NCI-H187 (cell line): ENCODE measurements at places on chromosomes 12 and 14.
A peak's percentile ranks its signal among the peaks of the same experiment; 100 is the strongest.

GRCh38 chr14:35197015-35197414 is 74.7 kb downstream of the PRORP start:
- no peak for DNase-seq

DNA sequence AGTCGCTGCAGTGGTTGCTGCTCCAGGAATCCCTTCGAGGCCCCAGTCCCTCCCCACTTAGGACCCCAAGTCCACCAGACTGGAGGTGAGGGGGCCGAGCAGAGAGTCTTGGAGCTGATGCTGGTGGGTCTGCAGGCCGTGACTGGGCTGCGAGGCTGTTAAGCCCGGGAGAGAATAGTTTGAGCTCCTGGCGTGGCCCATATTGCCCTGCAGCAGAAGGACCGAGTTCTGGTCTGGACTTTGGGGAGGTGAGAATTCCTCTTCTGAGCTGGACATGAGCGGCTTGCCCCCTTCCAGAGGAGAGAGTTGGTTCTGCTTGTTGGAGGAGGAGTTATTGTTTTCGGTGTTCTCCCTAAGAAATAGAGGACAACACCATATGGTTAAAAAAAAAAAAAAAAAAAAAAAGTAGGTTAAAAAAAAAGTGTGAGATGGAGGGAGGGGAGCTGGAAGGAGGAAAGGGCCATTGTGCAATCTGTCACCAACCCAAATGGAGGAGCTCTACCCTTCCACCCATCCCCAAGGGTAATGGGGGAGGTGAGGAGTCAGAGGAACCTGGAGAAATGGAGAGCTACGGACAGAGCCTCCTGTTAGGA is 3.0 kb downstream of the SIX1 start:
- DNase-seq, result no peak

- peak; percentile 39 for DNase-seq
These were observed 2.1 kb downstream of the LUM start for GRCh38 chr12:91109148-91109564.

- DNase-seq, result no peak
These were observed 153.9 kb upstream of the EGLN3 start for GRCh38 chr14:34104489-34105397.

DNA sequence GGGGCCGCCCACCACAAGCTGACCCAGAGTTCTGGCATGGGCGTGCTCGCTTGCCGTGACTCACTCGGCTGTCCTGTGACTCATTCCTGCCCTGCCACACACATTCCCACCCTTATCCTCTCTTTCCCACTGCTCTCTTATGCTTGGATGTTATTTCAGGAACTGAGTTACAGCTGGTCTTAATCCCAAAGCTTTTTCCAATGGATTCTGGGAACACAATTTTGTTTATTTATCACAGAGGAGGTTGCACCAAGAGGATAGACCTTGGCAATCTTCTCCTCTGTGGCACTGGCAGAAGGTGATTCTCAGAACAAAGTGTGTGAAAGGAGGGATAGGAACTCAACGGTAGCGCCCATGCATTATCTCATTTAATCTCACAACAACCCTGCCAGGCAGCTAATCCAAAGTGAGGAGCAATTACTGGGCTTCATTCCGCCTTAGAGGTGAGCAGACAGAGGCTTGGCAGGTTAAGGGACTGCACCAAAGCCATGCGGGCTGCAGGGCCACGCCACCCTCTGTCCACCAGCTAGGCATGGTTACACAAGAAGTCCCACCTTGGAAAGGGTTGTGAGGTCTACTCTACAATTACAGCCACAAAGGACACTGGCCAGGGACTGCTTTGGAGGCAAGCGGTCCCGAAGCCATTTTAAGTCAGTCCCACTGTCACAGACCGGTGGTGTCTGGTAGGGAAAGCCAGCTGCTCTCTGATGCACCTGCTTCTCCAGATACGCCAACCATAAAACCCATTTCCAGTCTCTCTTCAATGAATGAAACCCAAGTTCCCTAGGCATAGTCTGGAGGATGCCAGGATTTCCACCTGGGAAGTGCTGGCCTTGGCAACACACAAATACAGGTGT is 32.9 kb downstream of the SYNE3 start:
- DNase-seq, result no peak

DNA sequence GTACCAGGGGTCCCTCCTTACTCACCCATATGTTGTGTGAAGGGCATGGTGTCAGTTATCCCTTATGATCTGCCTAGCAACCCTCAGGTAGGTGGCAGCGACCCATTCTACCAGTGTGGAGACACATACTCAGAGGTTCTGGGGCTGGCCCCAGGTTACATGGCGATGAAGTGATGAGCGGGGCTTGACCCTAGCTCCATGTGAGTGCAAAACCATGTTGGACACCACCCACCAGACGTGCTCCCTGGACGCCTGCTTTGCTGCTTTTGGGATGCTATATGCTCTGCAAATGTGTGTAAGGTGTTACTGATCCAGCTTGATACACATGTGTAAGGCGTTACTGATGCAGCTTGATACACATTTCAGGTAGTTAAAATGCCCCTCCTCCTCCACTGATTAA is 33.3 kb downstream of the EP400 start:
- no peak for DNase-seq

- no peak for DNase-seq
These were observed 22.6 kb downstream of the PRKCH start for GRCh38 chr14:61343991-61344405.

DNA sequence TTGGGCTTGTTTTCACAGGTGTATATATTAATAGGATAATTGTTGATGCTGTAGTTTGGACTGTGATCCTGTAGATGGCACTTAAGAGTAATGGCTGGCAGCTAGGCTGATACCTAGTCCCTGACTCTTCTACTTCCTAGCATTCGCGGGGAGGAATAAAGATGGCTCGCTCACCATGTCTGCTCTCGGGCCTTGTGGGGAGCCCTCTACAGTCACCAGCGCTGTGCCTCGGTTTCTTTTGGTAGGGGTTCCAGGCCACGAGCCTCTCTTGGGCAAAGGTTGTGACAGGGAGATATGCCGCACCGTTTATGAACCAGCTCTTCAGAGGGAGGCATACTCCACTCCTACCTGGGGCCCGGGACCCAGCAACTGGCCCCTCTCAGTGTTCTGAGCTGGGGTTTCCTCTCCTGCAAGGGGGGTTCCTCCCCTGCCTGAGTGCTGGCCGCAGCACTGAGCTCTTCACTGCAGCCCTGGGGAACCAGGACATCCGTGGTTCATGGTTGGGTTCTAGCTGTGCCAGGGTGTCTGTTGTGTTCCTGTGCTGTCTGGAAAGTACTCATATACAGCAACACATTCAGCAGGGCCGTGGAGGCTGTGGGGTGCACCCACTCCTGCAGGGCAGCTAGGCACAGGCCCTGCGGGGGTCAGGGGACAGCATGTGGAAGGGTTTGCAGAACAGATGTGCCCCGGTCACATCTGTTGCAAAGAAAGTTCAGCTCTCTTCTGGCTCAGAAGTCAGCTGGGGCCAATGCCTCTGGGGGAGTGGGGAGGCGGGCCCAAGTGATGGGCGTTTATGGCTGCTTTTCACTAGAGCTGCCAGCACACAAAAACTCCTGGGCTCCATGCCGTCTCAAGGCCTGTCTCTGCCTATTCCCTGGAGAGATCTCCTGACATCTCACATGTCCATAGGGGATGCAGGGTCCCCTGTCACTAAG is 147.9 kb downstream of the PPFIA2 start:
- no peak for DNase-seq

- no peak for DNase-seq
These were observed 165.4 kb downstream of the KICS2 start for GRCh38 chr12:64056741-64057140.
